ENCODE measurements at places on chromosomes 5 and 9.
A peak's percentile ranks its signal among the peaks of the same experiment; 100 is the strongest.

GRCh38 chr9:133374612-133375115 lies 1.2 kb downstream of the SURF4 start:
- no peak for DNase-seq

- DNase-seq: no peak
Observed at GRCh38 chr5:97049175-97049574, 93.2 kb downstream of the LIX1 start.

- no peak for DNase-seq
Observed at GRCh38 chr5:168786147-168786546, 207.0 kb upstream of the PANK3 start.

- DNase-seq: peak; percentile 6
Observed at GRCh38 chr5:20420991-20421595, 433.1 kb upstream of the CDH18 start.

DNA sequence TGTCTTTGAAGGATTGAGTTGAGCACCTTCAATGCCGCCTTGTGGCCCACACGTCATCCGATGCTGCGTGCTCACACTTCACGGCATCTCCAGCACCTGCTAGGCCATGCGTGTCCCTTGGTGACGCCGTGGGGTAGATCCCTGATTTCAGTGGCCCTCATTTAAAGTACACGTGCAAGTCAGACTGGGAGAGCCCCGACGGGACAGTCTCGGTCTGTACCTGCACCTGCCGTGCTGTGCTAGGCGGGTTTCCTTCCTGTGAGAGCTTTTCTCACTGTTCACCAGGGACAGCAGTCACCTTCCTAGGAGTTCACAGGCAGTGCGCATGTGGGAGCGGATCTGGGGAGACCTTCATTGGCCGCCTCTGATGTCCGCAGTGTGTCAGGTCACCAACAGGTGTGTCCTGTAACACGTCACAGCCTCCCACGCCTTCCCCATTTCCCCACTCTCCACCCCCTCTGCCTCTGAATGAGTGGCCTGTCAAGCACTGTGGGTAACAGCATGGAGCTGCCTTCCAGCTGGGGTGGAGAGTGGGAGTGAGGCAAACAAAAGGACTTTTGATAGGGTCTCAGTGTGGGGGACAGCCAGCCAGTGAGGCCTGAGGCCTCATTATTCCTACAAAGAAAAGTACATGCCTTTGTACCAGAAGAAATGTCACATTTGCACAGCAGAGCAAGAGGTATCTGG lies 236.4 kb downstream of the FANCC start:
- no peak for DNase-seq

DNA sequence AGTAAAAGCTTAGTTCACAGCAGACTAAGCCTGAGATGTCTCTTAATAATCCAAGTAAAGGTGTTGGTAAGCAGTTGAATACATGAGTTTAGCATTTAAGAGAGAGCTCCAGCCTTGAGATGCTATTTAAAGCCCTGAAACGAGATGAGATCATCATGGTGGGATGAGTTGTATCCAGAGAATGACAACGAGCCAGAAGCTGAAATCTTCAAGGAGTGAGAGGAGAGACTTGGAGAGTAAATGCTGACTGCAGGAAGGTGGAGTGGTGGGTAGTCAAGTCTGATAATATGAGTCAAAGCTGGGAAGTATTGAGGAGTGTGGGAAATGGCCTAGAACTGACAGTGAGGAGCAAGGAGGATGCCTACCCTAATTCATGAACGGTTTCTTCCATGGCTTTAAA lies 53.7 kb downstream of the PLAC8L1 start:
- no peak for DNase-seq

DNA sequence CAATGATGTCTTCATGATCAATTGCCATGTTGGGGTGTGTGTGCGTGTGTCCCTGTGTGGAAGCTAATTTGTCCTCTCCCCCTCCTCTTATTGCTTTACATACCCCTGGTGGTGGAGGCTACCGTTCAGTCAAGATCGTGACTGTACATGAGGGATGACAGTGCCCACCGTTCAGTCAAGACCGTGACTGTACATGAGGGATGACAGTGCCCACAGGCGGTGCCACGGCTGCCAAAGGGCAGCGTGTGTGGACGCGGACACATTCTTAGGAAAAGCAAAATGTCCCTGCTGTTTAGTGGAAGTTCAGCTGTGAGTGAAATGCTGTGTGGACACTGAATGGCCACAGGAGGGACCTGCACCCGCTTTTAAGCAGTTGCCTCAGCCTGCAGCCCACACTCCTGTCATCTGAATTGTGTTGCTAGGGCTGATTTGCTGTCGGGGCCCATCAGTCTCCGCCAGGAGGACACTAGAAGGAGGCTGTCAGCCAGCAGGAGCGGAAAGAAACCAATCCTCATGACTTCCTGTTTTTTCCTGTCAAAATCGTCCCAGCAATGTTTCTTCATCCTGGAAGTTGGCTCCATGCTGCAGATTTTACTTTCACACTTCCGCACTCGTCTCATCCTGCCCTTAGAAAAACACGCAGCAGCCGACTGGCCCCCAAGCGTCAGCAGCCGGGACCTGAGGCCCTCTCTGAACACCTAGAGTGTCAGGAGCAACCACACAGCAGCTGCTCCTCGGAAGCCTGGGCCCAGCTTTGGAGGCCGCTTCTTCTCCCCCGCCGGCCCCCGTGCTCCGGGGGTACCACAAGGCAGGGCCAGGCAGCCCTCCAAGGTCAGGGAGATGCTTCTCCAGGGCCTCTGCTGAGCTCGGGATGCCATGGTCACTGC lies 9.1 kb downstream of the OR2V1 start:
- no peak for DNase-seq

DNA sequence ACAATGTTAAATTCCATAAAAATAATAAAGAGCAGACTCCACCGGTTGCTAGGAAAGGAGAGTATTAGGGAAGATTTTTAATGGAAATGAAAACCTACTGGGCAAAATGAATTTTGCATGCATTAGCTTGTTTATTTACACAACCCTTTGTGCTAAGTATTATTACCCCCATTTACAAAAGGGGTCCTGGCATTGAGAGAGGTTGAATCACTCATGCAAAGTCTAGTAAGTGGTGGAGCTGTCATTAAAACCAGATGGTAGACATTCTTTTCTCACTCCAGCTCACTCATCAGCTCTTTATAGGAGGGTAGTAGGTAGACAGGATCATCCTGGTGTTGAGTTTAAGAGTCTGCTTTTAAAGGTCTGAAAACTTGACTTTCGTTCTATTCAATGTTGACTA lies 395.1 kb downstream of the PLK2 start:
- DNase-seq: no peak

- DNase-seq: peak; percentile 22
Observed at GRCh38 chr9:121929893-121930875, 162.9 kb downstream of the TTLL11 start.

DNA sequence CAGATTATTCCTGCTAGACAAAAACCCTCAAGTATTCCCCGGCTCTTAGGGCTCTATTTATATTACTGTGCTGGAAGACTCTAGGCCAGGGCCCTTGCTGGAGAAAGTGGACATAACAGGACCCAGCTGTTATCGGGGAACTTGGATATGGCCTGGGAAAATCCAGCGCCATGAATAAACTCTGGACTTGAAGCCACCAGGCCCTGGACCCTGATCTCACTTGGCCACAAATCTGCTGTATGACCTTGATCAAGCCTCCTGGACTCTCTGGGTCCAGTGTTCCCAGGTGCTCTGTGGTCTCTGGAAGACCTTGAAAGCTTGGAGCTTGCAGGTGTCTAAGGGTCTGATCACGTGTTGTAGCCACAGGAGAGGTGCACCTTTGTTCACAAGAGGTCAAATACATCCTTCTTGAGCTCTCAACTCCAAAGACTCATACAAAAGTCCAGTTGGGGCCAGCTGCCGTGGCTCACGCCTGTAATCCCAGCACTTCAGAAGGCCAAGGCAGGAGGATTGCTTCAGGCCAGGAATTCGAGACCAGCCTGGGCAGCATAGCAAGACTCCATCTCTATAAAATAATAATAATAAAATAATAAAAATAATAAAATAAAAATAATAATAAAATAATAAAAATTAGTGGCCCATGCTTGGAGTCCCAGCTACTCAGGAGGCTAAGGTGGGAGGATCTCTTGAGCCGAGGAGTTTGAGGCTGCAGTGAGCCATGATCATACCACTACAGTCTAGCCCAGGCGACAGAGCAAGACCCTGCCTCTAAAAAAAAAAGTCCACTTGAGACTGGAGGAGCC lies 26.5 kb downstream of the COL27A1 start:
- DNase-seq: no peak

DNA sequence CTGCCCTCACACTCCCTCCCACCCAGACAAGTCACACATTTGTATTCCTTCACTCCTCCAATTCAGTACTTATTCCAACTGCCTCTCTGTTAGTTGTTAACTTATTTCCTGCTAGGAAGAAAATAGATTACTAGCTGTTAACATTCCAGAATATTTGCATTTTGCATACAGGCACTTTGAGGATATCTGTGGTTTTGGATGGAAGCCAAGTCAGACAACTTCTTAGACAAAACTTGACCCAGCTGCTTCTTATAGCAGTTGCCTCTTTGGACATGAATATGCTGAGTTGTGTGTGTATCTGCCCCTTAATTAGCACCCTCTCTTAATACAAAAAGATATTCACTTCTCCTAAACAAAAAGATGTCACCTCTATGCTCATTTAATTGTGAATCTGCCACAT lies 1280.6 kb upstream of the ACO1 start:
- no peak for DNase-seq

DNA sequence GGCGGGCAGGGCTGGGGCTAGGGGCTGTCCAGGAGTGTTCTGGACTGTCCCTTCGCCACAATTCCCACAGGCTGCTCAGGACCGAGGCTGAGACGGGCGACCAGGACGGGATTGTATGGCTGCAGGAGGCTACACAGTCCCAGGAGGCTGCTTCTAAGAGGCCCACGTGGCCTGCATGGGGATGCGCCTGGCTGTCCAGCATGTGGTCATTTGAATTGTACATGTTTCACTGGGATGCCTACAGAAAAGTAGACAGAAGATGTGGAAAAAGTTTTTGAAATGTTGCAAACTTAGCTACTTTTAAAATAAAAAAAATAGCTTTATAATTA lies 32.6 kb upstream of the SPTLC1 start:
- no peak for DNase-seq

- no peak for DNase-seq
Observed at GRCh38 chr5:134833340-134834032, 12.3 kb upstream of the C5orf24 start.

DNA sequence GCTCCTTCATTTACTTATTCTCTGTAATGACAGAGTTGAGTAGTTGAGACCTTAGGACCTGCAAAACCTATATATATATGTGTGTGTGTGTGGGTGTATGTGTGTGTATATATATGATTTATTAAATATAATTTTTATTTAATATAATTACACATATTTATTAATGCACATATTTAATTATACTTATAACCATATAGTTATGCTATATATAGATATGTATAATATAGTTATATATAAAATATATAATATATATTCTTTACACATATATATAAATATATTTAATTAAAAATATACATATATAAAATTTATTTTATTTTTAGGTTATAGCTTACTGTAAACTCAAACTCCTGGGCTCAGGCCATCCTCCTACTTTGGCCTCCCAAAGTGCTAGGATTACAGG lies 23.7 kb downstream of the ACER2 start:
- no peak for DNase-seq

DNA sequence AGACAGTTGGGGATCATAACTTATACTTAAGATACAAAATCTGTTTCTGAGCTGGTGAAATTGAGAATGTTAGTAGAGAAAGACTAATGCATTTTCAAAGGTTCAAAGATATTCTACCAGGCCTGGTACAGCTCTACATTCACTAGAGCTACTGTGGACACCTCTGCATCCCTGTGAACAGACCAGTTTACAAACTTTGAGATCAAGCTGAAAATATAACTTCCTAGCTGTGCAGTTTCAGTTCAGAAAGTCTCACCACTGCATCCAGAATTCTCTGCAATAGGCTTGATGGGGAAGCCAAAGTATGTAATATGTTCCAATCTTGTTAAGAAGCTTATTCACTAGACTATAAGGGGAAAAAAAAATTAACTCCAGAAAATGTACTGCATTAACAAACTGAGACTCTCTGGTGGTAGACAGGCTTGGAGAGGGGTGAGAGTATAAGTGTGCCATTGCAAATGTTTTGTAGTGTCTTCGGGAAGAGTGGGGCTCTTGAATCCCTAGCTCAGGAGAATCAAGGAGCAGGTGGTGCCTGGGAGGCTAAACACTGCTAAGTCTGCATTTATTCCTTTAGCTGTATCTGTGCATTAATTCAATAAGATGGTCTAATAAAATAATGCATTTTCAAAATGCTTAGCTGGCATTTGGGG lies 671.9 kb downstream of the NR2F1-AS1 start:
- DNase-seq: no peak

DNA sequence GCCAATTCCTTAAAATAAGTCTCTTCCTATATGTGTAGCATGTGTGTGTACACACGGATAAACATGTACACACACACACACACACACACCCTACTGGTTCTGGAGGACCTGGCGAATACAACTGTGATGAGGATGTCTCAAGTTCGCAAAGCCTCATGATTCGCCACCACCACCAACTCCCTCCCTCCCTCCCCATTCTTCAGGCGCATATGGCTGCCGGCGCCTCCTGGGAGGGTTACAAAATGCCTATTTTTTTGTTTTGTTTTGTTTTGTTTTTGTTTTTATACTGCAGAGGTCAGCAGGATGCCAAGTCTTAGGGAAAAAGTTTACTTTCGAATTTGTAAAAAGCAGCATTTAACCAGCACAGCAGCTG lies 88.0 kb downstream of the DAP start:
- DNase-seq: no peak

DNA sequence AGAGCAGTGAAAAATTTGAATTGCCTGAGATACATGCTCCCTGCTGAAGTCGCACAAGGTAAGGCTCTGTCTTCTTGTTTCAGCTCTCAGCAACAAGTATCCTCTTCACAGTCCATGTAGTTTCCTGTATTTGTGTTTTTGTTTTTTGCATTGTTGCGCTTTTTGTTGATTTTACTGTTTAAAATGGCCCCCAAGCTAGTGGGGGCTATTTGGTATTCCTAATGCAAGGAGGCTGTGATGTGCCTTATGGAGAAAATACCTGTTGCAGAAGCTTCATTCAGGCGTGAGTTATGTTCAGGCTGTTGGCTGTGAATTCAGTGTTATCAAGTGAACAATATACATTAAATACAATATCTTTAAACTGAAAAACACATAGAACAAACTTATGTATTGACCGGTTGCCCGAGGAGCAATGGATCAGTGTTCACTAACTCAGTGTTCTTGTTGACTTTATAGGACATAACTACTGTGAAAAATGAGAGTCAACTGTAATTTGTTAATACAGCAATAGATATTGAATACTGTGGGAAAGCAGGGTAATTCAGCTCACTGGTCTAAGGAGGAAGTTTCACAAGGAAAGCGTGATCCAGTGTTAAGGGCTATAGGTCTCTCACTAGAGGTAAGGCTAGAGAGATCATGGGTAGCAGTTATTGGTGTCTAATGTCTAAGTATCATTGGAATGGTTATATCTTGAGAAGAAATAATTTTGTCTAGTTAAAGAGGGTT lies 150.5 kb downstream of the GCNT1 start:
- no peak for DNase-seq

Data from HEK293T (cell line).